ENCODE measurements at places on chromosomes 2 and 18.

- H3K27me3 ChIP-seq = peaks cover 8% of the 10 kb centered on the region
- H3K36me3 ChIP-seq = no peaks in the 10 kb centered on the region
- no peak for DNase-seq
- H3K4me1 ChIP-seq = no peaks in the 10 kb centered on the region
- H3K4me3 ChIP-seq = no peak overlapping the region
- no peak overlapping the region for H3K27ac ChIP-seq
These were observed 130.7 kb upstream of the RNF152 start for GRCh38 chr18:62023536-62023935.

GRCh38 chr18:61261870-61262269 lies 71.4 kb upstream of the CDH20 start:
- no peak overlapping the region for H3K27ac ChIP-seq
- no peaks in the 10 kb centered on the region for H3K27me3 ChIP-seq
- H3K36me3 ChIP-seq = no peaks in the 10 kb centered on the region
- H3K4me1 ChIP-seq = no peaks in the 10 kb centered on the region

DNA sequence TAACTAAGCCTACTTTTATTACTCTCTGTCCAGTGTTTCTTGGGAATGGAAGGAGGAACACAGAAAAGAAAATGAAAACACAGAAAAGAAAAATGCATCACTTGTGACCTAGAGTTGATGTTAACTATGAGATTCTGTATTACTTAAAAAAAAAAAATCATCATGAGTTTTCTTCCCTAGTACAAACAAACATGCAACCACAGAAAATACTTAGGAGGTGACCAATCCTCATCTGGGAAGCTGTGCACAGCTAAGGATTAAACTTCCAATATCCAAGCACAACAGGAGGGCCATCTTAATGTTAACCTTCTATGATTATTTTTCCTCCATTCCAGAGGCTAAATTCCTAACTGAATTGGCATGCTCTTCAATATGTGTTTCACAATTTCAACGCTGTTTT lies 1140.4 kb downstream of the LRP1B start:
- H3K36me3 ChIP-seq = no peaks in the 10 kb centered on the region
- H3K27ac ChIP-seq = no peak overlapping the region
- no peaks in the 10 kb centered on the region for H3K27me3 ChIP-seq
- H3K4me1 ChIP-seq = no peaks in the 10 kb centered on the region
- no peak for DNase-seq

- no peak overlapping the region for H3K27ac ChIP-seq
- H3K4me3 ChIP-seq = no peak overlapping the region
- no peaks in the 10 kb centered on the region for H3K36me3 ChIP-seq
- H3K4me1 ChIP-seq = no peaks in the 10 kb centered on the region
These were observed 135.8 kb downstream of the SH3RF3 start for GRCh38 chr2:109264595-109265328.

DNA sequence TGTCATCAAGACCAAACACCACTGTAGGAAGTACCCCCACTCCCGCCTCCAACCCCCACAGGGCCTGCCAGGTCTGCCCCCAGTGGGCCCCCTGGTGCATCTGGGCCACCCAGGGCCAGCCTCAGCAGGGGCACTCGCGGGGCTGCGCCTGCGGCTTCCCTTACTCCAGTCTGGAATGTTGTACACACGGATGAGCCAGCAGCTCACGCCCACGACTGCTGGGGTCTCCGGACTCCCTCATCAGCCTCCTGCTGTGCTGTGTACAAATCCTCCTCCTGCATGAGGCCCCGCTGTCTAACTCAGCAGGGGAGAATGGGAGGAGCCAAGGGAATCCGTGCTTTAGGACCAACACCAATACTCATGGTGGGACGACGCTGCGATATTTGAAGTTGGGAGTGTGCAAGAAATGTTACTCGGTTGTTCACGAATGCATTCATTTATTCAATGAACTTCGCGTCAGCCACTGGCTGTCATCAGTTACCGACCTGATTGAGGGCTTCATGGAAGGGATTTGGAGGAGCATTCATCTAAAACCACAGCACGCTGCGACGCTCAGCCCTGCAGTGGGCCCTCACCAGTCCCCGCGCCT lies 654 bp upstream of the ASB1 start:
- DNase-seq = no peak
- peak overlapping the region; percentile 93 for H3K4me3 ChIP-seq
- H3K27ac ChIP-seq = peak overlapping the region; percentile 92
- H3K27me3 ChIP-seq = no peaks in the 10 kb centered on the region
- H3K4me1 ChIP-seq = peaks cover 40% of the 10 kb centered on the region
- H3K36me3 ChIP-seq = peaks cover 16% of the 10 kb centered on the region

- no peaks in the 10 kb centered on the region for H3K36me3 ChIP-seq
- no peak overlapping the region for H3K4me3 ChIP-seq
- no peak for DNase-seq
- H3K27ac ChIP-seq = no peak overlapping the region
- H3K27me3 ChIP-seq = no peaks in the 10 kb centered on the region
- no peaks in the 10 kb centered on the region for H3K4me1 ChIP-seq
These were observed 20.6 kb downstream of the CROCC2 start for GRCh38 chr2:240926516-240927389.

DNA sequence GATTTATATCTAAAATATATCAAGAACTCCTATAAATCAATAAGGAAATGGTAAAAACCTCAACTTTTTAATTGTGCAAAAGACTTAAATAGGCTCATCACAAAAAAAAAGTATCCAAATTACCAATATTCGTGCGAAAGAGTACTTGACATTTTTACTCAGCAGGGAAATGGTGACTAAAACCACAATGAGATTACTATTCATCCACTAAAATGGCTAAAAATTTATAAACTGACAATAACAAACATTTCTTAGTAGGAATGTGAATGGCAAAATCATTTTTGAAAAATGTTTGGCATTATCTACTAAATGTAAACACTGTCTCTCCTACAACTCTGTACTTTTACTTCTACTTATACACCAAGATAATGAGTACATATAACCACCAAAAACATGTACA lies 184.8 kb upstream of the RND3 start:
- no peak overlapping the region for H3K27ac ChIP-seq
- H3K4me3 ChIP-seq = no peak overlapping the region
- no peaks in the 10 kb centered on the region for H3K27me3 ChIP-seq
- no peaks in the 10 kb centered on the region for H3K36me3 ChIP-seq
- H3K4me1 ChIP-seq = no peaks in the 10 kb centered on the region

- no peaks in the 10 kb centered on the region for H3K4me1 ChIP-seq
- no peak for DNase-seq
- peaks cover 10% of the 10 kb centered on the region for H3K27me3 ChIP-seq
- H3K27ac ChIP-seq = no peak overlapping the region
- H3K4me3 ChIP-seq = no peak overlapping the region
- no peaks in the 10 kb centered on the region for H3K36me3 ChIP-seq
These were observed 173.1 kb upstream of the HS6ST1 start for GRCh38 chr2:128491692-128492244.

GRCh38 chr2:207223051-207223450 lies 57.3 kb upstream of the KLF7 start:
- H3K4me3 ChIP-seq = no peak overlapping the region
- no peak for DNase-seq

GRCh38 chr2:98157557-98157956 lies 70.6 kb downstream of the VWA3B start:
- H3K4me3 ChIP-seq = no peak overlapping the region
- DNase-seq = peak; percentile 28
- no peaks in the 10 kb centered on the region for H3K36me3 ChIP-seq
- H3K4me1 ChIP-seq = no peaks in the 10 kb centered on the region

All from activated CD8-positive, alpha-beta memory T cell treated with anti-CD3 and anti-CD28 coated beads, Interleukin-2, amount 10 ng/mL, durations not matched to agents 7 days and 5 days (primary cell).